ENCODE measurements at places on chromosomes 3 and 15. TPM values are rescaled to one million over a fixed set of nuclear protein-coding genes. Genes with fewer than 3 reads are reported as not detected.

The DUOX2 gene
- 27.2 TPM for total RNA-seq

The DUOXA2 gene
- not detected for total RNA-seq

The FMN1 gene
- 93.9 TPM for total RNA-seq

The THSD4 gene
- total RNA-seq: 19.0 TPM

The RAB27A gene
- 68.5 TPM for total RNA-seq

The GOLGA6D gene
- total RNA-seq: 0.07 TPM

The RARB gene
- 10.6 TPM for total RNA-seq

DNA sequence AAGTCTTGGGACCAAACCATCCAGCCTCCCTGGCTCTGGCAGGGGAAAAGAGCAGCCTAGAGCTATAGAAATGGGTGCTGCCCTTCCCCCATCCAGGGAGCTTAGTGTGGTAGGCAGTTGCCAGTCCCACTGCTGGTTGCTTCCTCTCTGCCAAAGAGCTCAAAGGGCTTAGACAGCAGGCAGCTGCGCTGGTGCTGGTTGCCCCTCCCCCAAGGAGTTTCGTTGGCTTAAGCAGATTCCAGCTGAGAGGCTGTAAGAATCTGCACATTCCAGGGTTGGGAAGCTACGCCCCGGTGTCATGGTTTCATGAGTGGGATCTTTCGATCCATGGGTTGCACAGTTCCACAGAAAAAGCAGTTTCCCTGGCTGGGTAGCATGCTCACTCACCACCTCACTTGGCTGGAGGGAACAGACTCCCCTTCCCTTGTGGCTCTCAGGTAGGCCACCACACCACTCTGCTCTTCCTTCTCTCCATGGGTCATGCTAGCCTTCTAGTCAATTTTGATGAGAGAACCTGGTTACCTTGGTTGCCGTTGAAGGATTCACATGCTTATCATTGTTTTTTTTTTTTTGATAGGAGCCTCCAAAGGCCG lies 195.1 kb downstream of the EPHA6 start:
- no peaks in the 10 kb centered on the region for H3K4me1 ChIP-seq
- H3K27ac ChIP-seq: no peak overlapping the region
- DNase-seq: no peak
- H3K36me3 ChIP-seq: no peaks in the 10 kb centered on the region
- no peaks in the 10 kb centered on the region for H3K27me3 ChIP-seq
- H3K4me3 ChIP-seq: no peak overlapping the region

- H3K4me1 ChIP-seq: peaks cover 51% of the 10 kb centered on the region
- no peaks in the 10 kb centered on the region for H3K27me3 ChIP-seq
- no peaks in the 10 kb centered on the region for H3K36me3 ChIP-seq
- no peak overlapping the region for H3K4me3 ChIP-seq
These were observed 31.7 kb upstream of the RAB11A start for GRCh38 chr15:65837301-65838294.

DNA sequence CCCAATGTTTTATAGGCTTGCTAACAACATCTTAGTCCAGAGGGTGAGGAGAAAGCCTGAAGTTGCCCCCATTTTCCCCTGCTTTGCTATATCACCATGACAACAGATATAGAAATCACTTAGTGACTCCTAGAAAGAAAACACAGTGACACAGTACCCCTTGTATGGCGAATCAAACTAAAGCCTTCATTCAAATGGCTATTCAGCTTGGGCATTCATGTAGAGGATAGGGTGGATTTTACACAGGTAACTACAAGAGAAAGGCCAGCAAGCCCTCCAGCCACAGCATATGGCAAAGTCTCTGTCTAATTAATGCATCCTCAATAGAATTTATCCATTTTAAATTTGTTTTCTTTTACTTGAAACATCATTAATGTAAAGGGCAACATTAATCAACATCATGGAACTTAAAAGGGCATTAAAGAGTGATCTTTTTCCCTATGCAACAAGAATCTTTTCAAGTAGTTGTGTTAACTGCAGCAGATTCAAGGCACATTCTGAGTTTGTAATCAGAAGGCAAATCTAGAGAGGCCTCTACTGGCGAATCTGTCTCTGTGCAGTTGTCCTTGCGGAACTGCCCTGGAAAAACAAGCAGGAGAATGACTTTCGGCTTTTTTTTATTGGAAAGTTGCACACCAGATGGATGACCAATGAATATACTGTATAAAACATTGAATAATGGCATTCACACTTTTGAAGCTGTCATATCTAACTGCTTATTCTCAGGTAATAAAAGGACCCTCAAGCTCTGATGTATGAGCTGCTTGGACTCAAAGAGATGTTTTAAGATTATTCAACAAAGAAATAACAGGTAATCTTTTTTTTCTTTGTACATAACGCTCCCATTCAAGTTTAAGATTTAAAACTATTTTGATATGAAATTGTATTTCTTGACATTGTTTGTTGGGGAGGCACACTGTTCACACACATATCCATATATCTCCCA lies 621.7 kb upstream of the AGTR1 start:
- no peak overlapping the region for H3K27ac ChIP-seq
- no peaks in the 10 kb centered on the region for H3K4me1 ChIP-seq
- no peaks in the 10 kb centered on the region for H3K36me3 ChIP-seq

- H3K4me1 ChIP-seq: peaks cover 21% of the 10 kb centered on the region
- no peak overlapping the region for H3K27ac ChIP-seq
- no peaks in the 10 kb centered on the region for H3K36me3 ChIP-seq
- no peak for DNase-seq
- no peak overlapping the region for H3K4me3 ChIP-seq
These were observed 913 bp upstream of the SCN5A start for GRCh38 chr3:38650248-38650951.

- peaks cover 33% of the 10 kb centered on the region for H3K4me1 ChIP-seq
- no peak overlapping the region for H3K27ac ChIP-seq
- H3K27me3 ChIP-seq: no peaks in the 10 kb centered on the region
- DNase-seq: no peak
These were observed 122.9 kb downstream of the MBNL1 start for GRCh38 chr3:152391671-152392070.

DNA sequence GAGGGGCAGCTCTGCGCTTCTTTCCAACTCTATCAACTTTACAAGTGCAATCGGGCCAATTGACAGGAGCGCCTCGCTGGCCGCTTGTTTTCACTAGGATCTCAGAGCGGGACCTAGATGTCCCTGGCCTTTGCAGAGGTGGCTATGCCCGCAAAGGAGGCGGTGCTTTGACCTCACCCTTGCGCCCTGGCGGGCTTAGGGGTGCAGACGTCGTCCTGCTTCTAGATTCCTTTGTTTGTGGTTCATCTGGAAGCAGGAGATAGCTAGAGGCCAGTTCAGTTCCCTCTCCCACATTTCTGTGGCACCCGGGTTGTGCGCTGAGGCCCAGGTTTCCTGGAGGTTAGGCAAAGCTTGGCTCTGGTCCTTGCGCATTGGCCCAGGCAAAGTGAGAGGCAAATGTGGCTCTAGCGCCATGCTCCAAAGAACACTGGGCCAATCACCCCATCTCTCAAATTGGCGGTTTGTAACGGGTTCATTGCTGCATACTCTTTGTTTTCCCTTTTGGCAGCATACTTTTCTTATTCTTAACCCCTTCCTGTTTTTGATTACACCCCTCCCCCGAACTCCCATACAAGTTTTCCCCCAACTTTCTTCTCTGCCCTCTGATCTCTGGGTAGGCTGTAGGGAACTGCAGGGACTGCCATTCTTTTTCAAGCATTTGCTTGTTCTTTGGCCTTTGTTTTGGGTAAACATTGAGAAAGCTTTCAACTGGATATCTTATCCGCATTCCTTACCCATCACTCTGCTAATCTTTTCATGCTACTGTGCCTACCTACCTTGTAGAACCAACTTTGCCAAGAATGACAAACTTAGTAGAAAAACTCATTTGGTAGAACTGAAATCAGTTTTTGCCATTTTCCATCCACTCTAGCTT lies 1.4 kb downstream of the PPM1L start:
- no peak overlapping the region for H3K27ac ChIP-seq
- peak overlapping the region; percentile 82 for H3K4me3 ChIP-seq
- H3K4me1 ChIP-seq: peaks cover 13% of the 10 kb centered on the region
- no peaks in the 10 kb centered on the region for H3K27me3 ChIP-seq

DNA sequence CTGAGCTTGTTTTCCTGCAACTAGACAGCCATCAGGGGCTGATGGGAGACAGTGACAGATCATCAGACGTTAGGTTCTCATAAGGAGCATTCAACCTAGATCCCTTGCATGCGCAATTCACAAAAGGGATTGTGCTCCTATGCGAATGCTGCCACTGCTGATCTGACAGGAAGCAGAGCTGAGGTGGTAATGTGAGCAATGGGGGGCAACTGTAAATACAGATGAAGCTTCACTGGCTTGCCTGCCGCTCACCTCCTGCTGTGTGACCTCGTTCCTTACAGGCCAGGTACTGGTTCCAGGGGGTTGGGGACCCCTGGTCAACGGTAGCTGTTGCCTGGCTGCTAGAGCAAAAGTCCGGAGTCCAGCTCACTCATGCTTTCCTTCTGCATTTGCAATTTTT lies 26.4 kb upstream of the KCNAB1 start:
- H3K4me3 ChIP-seq: no peak overlapping the region
- no peaks in the 10 kb centered on the region for H3K36me3 ChIP-seq
- H3K27me3 ChIP-seq: no peaks in the 10 kb centered on the region
- no peak overlapping the region for H3K27ac ChIP-seq
- no peaks in the 10 kb centered on the region for H3K4me1 ChIP-seq

DNA sequence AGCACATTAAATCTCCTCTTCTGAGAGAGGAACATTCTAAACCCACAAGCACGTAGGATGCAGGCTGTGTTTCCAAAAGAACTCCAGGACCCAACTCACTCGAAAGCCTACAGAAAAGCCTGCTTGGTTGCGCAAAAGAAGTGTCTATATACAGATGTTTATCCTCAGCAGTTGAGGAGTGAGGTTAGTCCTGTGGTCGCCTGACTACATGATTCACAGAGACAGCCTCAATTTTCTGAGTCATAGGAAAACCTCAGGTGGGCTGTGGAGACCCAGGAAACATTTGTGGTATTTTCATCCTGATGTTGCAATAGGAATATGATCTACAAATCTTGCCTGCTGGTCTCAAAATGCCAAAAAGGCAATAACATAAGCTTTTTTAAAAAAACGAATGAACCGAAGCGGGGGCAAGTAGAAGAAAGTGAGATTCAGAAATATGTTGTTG lies 183.8 kb upstream of the THRB start:
- DNase-seq: no peak
- no peaks in the 10 kb centered on the region for H3K36me3 ChIP-seq
- H3K4me3 ChIP-seq: no peak overlapping the region
- H3K27ac ChIP-seq: no peak overlapping the region

DNA sequence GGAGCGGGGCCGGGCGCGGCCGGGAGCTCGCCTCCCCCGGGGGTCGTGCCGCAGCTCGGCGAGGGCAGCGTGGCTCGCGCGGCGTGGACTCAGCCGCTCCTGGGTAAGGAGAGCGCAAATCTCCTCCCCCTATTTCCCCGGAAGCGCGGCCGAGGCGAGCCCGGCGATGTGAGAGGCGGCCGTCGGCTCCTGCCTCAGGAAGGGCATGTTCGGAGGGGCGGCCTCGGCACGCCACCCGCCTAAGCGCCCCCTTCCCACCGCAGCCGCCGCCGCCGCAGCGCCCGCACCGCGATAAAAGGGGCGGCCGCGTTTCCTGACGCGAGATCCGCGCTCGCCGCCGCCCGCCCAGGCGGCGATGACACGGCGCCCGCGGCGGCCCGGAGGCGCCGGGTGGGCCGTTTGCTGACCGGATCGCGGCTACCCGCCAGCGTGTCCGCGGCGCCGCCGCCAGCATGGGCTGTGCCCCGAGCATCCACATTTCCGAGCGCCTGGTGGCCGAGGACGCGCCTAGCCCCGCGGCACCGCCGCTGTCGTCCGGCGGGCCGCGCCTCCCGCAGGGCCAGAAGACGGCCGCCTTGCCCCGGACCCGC lies at the start of gene PDE8A:
Gene PDE8A, plus strand, starts transcription at position 146 of the 590 bp plus-strand sequence. Its CDS starts 307 bp downstream, at position 453.
- peak within 1 kb of the TSS; percentile 70 for H3K4me3 ChIP-seq
- peak; percentile 94 for DNase-seq
- H3K36me3 ChIP-seq: no peaks in the 10 kb centered on the region
- H3K27me3 ChIP-seq: no peaks in the 10 kb centered on the region

- H3K4me1 ChIP-seq: no peaks in the 10 kb centered on the region
- no peaks in the 10 kb centered on the region for H3K27me3 ChIP-seq
- no peak overlapping the region for H3K27ac ChIP-seq
These were observed 272.0 kb downstream of the RORA start for GRCh38 chr15:60957111-60957510.

Measured in upper lobe of left lung (tissue), 6 donors.